ENCODE measurements at places on chromosomes 6 and 20.
A peak's percentile ranks its signal among the peaks of the same experiment; 100 is the strongest.

DNA sequence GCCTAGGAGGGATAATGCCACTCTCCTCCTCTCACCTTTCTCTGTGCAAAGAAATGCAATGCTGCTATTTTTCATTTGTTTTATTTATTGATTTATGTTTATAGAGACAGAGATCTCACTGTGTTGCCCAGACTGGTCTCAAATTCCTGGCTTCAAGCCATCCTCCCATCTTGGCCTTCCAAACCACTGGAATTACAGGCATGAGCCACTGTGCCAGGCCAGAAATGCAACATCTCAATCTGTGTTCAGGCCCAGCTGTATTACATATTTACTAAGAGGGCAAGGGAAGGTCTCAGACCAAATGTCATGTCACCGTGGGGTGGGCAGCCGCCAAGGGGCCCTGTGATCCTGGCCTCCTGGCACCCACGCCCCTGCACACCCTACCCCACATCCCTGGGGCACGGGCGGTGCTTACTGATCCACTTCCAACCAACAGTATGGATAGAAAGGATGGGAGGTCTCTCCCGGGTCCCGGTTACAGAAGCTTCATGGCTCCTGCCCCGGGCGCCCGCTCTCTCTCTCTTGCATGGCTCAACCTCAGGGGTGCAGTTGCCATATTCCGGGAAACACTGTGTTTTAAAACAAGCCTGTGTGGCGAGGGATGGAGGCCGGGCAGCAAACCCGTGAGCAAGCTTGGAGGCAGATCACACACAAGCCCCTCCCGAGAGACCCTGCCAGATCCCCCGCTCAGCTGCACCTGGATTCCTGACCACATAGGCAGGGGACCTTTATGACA lies 111.8 kb downstream of the AGPAT4 start:
- DNase-seq = no peak

GRCh38 chr20:35845561-35845960 lies 73.7 kb downstream of the PHF20 start:
- DNase-seq = no peak

DNA sequence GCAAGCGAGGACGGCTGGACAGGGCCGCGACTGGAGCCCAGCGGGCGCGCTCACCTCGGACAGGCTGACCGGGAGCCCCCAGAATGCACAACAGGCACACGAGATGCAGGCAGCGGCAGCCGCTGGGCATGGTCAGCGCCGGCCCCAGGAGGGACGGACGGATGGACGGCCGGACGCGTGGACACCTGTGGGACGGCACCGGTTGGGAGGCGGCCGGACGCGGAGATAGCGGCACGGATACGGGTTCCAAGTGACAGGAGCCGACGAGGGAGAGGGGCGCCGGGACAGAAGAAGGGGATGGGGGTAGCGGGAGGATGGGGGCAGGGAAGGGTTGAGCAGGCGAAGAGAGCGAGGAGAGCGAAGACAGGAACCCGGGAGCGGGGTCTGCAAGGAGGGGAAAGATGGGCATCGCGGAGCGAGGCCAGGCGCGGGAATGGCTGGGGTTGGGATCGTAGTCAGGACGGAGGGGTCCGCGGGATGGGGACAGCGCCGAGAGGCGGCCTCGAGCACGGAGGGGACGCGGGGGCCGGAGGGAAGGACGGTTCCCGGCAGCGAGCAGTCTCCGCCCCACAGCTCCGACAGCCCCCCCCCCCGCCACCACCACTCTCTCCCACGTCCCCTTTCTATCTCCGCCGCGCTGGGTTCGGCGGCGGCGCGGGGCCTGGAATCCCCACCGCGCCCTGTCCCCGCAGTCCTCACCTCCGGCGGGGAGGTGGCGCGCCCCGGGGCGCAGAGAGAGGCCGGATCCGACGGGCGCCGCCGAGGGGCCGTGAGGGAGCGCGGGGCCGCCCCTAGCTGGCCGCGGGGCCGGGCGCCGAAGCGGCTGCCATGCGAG lies 435 bp downstream of the DLK2 start:
- peak; percentile 39 for DNase-seq

DNA sequence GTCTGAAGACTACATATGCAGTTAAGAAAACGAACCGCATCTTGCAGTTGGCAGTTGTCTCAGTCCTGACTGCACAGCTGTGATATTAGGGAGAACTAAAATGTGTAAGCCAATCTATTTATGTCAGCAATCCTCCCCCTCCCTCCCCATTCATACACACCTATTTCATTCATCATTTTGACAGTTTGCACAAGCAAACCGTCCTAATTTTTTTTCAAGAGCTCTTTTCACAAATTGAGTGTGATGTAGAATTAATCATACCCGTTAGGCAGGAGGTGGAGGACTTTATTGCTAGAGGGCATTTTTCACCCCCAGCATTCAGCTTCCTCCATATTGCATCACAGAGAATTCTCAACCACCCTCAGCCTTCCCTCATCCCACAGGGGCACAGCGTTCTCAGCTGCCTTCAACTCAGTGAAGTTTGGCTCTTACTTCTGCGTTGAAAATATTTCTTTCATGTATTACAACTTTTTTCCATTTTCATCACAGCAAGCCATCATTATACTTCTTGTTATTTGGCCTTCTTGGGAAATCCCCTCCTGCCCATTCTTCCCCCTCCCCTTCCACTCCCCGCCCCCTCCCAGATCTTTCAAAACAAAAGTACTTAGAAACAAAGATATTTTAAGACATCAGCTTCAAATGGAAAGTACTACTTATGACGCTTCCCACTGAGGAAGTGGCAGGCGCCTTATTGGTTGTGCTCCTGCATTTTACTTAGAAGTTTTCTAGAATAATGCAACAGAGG lies 37.5 kb downstream of the NOX3 start:
- DNase-seq = peak; percentile 15

- no peak for DNase-seq
Measured at GRCh38 chr6:168582571-168582981, 141.6 kb downstream of the SMOC2 start.

DNA sequence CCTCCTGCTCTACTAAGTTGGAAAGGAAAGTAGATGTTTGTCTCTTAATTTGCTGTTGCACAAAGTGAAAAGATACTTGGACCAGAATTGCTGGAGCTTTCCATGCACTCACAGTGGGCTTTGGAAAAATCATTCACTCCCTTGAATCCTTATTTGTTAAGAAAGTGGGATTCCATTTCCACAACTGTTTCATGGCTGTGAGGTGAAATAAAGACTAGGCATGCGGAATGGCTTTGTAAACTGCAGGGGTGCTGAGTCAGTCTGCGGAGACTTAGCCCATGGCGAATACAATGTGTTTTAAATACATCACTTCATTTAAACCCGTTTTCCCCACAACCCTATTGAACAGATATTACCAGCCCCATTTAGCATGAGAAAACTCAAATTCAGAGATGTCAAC lies 36.8 kb upstream of the CLDN20 start:
- no peak for DNase-seq

Data from stimulated activated CD8-positive, alpha-beta memory T cell treated with anti-CD3 and anti-CD28 coated beads, Interleukin-15, amount 100 ng/mL, for 24 hours (primary cell).